ENCODE measurements at places on chromosomes 6 and 20.

- no peak for DNase-seq
Measured at GRCh38 chr6:85568411-85568810, 25.2 kb downstream of the SNX14 start.

DNA sequence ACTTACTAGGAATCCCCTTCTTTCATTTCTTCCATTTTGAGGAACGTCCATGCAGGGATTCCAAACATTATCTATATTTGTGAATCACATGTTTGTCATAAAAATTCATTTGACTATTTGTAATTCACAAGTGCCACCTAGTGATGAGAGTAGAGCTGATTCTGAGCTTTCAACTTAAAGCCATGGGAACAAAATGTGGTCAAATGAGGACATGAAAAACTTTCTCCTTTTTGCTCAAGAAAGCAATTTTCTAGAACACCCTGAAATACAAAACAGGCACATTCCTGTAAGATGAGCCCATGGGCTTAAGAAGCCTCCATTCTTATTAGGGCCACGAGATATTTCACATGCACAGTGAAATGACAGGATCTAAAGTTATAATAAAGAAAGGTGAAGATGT lies 12.3 kb downstream of the MAP3K7 start:
- no peak for DNase-seq

GRCh38 chr20:63417097-63417737 lies 55.2 kb downstream of the KCNQ2 start:
- DNase-seq, result no peak

DNA sequence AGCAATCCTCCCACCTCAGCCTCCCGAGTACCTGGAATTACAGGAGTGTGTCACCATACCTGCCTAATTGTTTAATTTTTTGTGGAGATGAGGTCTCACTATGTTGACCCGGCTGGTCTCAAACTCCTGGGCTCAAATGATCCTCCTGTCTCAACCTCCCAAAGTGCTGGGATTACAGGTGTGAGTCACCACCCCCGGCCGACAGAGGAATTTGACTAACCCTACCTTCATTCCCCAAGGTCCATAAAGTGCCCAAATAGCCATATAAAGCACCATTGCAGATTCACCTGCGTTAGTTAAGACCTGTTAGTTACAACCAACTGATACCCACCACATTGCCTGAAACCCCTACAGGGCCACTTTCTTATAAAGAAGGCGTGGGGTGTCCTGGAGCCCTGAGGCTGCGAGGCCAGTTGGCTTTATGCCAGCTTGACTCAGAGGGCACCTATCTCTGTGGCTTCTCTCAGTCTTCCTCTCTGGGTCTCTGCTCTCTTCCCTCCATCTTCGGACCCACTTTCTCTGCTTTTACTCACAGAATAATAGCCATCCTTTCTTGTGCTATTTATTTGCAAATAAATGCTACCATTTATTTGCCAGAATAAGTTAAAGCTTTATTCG lies 65.6 kb downstream of the SLC2A10 start:
- no peak for DNase-seq

GRCh38 chr20:59082077-59082740 lies 39.6 kb upstream of the PRELID3B start:
- no peak for DNase-seq

GRCh38 chr20:6740096-6740495 lies 27.4 kb upstream of the BMP2 start:
- DNase-seq, result no peak

DNA sequence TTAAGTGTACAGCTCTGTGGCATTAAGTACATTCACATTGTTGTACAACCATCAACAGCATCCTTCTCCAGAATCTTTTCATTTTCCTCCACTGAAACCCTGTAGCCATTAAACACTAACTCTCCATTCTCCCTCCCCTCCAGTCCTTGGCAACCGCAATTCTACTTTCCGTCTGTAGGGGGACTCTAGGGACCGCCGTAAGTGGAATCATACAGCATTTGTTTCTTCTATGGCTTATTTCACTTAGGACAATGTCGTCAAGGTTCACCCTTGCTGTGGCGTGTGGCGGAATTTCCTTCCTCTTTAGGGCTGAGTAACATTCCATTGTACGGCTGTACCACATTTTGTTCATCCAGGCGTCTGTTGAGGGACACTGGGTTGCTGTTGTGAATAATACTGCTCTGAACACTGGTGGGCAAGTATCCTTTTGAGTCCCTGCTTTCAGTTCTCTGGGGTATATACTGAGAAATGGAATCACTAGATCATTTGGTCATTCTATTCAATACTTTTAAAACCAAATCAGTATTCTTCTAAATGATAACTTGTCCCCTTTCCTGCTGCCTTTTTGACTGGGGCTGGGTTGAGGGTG lies 50.7 kb downstream of the PPP1R3G start:
- no peak for DNase-seq

GRCh38 chr6:111841822-111842221 lies 31.4 kb downstream of the FYN start:
- no peak for DNase-seq

GRCh38 chr20:32637311-32637710 lies 36.4 kb downstream of the C20orf203 start:
- DNase-seq, result no peak

DNA sequence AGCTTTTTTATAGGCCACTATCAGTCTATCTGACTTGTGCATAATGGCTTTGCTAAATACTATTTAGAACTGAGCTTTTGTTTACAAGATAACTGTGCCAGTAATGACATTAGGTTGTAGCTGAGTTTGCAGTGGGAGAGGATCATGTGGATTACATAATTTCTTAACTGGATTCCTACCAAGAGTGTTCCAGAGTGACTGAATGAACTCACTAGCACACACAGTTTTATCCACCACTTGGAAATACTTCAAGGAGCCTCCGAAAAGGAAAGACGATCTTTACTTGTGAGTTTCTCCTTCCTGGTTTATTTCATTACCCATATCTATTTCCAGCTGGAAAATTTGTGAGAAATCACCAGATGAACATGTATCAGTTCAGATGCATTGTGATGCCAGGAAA lies 10.9 kb upstream of the SYNE1 start:
- DNase-seq, result no peak

GRCh38 chr6:88704980-88705379 lies 258.4 kb downstream of the RNGTT start:
- DNase-seq, result no peak

- no peak for DNase-seq
Measured at GRCh38 chr6:16421462-16421960, 183.1 kb downstream of the GMPR start.

DNA sequence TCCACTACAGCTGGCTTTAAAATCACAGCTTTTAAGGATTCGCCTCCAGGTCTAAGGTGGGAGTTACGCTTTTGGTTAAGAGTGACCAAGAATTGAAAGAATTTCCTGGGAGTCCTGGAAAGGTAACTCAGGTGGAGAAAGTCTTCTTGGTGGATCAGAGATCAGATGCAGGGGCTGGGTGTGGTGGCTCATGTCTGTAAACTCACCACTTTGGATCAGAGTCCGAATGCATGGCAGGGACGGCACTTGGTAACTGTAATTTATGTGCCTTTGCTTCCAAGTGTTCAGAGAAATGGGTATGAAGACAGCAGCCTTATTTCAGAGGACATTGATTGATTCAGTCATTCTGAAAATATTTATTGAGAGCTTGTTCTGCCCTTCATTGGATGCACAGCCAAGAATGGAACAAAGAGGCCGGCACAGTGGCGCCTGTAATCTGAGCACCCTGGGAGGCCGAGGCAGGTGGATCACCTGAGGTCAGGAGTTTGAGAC lies 18.0 kb upstream of the JARID2 start:
- no peak for DNase-seq

- DNase-seq, result no peak
Measured at GRCh38 chr20:52766645-52767435, 205.3 kb upstream of the TSHZ2 start.

DNA sequence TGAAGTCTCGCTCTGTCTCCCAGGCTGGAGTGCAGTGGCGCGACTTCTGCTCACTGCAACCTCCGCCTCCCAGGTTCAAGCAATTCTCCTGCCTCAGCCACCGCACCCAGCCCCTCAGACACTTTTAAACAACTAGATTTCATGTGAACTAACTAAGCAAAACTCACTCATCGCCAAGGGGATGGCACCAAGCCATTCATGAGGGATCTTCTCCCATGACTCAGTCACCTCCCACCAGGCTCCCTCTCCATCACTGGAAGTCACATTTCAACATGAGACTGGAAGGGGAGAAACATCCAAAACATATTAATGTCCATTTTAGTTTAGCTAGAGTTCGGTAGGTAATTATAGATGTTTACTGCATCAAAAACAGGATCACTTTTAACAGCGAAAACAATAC lies 95.9 kb upstream of the PRL start:
- DNase-seq, result no peak

DNA sequence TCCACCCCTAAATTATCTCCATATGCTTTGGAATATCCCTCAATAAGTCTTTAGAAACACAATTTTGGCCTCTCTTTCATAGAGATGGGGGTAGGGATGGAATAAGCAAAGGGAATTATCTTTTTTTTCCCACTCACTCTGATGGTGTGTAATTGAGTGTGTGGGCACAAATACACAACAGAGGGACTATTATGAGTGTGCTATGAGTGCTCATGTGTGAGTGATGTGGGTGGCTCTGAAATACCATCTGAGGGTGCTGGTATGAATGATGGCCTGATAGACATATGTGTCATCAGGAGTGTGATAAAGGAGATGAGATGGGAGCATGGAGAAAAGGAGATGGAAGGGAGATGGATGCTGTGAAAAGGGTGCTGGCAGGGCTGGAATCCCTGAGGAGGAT lies 35.6 kb downstream of the GSS start:
- no peak for DNase-seq

DNA sequence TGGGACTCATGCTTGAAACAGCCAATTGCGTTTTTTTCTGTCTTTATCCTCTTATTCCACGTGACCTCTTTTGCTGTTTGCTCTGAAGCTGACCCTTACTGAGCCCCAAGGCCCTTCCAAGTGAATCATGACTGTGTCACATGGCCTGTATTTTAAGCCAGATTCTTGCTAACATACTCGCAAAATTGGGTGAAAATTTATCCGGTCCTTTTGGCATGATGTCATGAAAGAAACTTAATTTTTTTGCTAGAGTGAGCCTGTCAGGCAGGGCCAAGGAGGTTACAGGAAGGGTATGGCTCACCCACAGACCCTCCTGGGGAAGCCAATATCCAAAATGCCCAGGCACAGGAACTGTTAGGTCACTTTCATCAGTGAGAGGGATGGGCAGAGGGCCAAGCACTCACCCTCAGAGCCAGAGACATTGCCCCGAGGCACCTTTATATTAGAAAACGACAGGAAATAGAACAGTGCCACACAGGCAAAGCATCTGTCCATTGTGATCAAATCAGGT lies 296.7 kb downstream of the CDH26 start:
- no peak for DNase-seq

- no peak for DNase-seq
Measured at GRCh38 chr6:16623731-16624130, 137.5 kb downstream of the ATXN1 start.

GRCh38 chr20:23399568-23400241 lies 21.6 kb downstream of the NAPB start:
- no peak for DNase-seq

GRCh38 chr6:109486068-109486467 lies 3.0 kb upstream of the ZBTB24 start:
- no peak for DNase-seq

- DNase-seq, result no peak
Measured at GRCh38 chr6:6169141-6169540, 151.3 kb downstream of the F13A1 start.

GRCh38 chr6:38234934-38235682 lies 404.6 kb downstream of the BTBD9 start:
- DNase-seq, result no peak

DNA sequence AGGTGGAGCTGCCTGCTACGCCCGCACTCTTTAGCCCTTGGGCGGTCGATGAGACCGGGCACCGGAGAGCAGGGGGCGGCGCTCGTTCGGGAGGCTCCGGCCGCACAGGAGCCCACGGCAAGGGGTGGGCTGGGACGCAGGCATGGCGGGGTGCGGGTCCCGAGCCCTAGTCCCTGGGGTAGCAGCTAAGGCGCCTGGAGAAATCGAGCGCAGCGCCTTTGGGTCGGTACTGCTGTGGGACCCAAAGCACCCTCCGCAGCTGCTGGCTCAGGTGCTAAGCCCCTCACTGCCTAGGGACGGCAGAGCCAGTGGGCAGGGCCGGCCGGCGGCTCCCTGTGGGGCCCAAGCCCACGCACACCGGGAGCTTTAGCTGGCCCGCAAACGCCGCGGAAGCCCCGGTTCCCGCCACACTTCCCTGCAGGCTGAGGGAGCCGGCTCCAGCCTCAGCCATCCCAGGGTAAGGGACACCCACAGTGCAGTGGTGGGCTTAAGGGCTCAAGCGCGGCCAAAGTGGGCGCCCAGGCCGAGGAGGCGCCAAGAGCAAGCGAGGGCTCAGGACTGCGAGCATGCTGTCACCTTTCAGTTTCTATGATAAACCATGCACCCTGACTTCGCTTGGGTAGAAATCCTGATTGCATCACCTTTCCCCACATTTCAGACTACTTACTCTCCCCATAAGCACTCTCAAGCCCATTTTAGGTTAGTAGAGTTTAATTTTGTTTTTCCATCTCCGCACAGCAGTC lies 52.0 kb downstream of the MYLIP start:
- no peak for DNase-seq

GRCh38 chr20:50725724-50726005 lies 5.7 kb upstream of the PARD6B start:
- DNase-seq, result no peak

- DNase-seq, result no peak
Measured at GRCh38 chr6:55798571-55798970, 76.8 kb downstream of the BMP5 start.

- no peak for DNase-seq
Measured at GRCh38 chr6:106866875-106867658, 107.5 kb downstream of the CD24 start.

- no peak for DNase-seq
Measured at GRCh38 chr20:10718661-10719060, 44.9 kb upstream of the JAG1 start.

- no peak for DNase-seq
Measured at GRCh38 chr6:169269180-169270076, 15.8 kb upstream of the THBS2 start.

GRCh38 chr6:1227935-1228753 lies 83.8 kb upstream of the FOXQ1 start:
- DNase-seq, result no peak

GRCh38 chr6:3753228-3753835 lies 1.8 kb upstream of the PXDC1 start:
- no peak for DNase-seq

DNA sequence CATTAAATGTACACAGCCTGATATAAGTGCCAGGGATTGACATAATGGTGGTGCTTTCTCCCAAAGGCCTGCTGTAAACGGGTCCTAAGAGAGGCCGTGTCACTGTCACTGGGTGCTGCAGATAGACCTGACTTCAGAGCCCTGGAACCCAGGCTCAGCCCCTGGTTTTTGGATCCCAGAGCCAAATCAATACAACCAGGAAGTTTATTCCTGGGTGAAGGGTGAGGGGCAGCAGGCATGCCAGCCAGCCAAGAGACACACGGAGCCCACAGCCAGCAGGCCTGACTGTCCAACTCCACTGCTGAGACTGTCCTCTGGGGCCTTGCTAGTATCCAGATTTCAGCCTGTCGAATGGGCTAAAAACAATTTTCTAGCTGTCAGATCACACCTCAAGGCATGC lies 12.8 kb upstream of the ARMC12 start:
- DNase-seq, result no peak

Data from stimulated activated CD8-positive, alpha-beta memory T cell treated with anti-CD3 and anti-CD28 coated beads, Interleukin-15, amount 100 ng/mL, for 48 hours (primary cell).